Vagina (tissue), 2 donors: ENCODE measurements at places on chromosomes 12 and 14.
A peak's percentile ranks its signal among the peaks of the same experiment; 100 is the strongest.

DNA sequence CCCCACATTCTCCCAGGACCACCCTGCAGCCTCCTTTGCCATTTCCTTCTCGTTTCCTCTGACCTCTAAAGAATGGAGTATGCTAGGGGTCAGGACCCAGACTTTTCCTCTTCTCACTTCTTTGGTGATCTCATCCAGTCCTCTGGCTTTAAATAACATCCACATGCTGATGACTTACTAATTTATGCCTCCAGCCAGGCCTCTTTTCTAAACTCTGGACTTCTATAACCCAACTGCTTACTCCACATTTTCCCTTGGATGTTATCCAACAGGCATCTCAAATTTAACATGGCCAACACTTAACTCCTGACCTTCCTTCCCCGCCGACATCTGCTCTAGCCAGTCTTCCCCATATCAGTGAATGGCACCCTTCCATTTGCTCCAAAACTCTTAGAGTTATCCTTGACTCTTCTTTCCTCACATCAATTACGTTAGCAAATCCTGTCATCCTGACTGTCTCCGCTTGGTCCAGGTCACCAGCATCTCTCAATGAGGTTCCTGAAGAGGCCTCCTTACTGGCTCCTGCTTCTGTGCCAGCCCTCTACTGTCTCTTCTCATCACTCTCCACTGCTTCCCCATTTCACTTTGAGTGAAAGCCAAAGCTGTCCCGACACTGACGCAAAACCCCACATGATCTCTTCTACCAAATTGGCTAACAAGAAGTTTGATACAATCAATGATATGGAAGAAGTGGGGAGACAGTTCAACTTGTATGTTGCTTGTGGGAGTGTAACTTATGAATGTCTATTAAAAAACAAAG is 42.7 kb downstream of the TMBIM6 start:
- DNase-seq = no peak

GRCh38 chr12:103637021-103637420 is 49.9 kb downstream of the STAB2 start:
- DNase-seq = no peak

- no peak for DNase-seq
Observed at GRCh38 chr14:90491221-90491885, 94.5 kb downstream of the CALM1 start.

DNA sequence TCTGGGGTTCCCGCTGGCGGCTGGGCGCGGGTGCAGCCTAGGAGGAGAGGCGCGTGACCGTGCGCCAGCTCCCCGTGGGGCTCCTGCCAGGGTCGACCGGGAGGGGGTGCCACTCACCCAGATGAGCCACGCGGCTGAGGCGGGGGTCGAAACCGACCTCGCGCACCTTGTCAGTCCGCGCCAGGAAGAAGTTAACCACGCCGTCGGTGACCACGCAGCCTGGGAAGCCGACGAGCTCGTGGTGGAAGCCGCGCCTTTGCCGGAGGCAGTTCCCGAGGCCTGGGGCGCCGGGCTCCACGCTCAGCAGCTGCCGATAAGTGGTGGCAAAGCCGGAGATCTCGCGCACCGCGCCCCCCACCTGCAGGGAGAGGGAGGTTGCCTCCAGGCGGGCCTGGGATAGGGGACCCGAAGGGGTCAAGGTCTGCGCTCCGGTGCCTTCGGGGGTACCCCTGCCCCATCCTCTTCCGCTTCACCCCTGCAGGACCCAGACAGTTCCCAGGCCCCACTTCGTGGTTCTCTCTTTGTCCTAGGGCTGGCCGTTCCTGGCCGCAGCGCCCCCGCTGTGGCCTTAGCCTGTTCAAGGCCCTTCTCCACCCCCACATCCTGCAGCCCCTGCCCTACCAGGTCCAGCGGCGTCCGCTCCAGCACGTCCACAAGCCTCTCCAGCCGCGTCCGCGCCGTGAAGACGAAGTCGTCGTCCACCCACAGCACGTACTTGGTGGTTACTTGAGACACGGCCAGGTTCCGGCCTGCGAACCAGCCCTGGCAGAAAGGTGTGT is 5.3 kb downstream of the B4GALNT1 start:
- DNase-seq = peak; percentile 84

DNA sequence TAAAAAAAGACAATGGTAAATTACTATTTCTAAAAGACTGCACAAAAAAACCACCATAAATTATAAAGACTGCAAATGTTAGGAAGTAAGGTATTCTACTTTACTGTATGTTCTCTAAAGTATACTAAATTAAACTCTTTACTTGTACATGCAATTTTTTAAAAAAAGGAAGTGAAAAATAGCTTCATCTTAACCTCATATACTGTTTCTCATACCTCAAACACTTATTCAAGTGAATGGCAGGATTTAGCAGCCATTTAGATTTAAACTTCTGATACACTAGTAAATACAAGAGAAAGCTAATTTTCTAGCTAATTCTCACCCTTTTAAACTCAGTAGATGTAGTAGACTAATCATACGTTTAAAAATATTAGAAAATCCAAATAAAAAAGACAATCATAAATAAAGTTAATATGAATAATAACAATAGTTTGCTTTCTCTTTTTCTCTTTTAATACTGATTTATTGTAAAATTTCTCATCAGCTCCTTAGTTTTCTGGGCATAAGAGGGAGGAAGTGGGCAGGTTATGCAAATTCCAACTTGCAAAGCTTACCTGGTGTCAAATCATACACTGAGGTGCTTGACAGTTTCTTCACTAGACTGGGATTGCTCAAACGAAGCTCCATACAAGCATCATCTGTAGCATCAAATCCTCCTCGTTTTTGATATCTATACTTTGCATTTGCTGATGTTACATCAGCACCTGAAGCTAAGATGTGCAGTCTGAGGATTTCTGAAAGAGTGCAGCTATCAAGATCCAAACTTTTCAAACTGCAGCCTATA is 71.0 kb upstream of the CFL2 start:
- DNase-seq = no peak

GRCh38 chr12:100158535-100158934 is 15.9 kb upstream of the BLTP3B start:
- DNase-seq = no peak

- DNase-seq = no peak
Observed at GRCh38 chr12:49944046-49944445, 6.5 kb upstream of the AQP2 start.

DNA sequence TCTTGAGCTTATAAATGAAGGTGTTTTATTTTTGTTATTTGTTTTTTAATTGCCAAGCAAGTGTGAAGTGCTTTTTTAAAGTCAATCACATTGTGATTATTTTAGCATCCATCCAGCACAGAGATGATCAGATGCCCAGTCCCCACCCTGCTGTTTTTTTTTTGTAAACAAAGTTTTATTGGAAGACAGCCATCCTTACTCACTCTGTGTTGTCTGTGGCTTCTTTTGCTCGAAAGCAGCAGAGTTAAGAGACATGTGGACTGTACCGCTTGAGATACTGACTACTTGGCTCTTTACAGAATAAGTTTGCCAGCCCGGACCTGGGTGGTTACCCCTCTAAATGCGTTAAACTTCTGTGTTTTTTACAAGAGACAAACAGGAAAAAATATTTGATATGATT is 30.9 kb upstream of the AMN start:
- DNase-seq = no peak

DNA sequence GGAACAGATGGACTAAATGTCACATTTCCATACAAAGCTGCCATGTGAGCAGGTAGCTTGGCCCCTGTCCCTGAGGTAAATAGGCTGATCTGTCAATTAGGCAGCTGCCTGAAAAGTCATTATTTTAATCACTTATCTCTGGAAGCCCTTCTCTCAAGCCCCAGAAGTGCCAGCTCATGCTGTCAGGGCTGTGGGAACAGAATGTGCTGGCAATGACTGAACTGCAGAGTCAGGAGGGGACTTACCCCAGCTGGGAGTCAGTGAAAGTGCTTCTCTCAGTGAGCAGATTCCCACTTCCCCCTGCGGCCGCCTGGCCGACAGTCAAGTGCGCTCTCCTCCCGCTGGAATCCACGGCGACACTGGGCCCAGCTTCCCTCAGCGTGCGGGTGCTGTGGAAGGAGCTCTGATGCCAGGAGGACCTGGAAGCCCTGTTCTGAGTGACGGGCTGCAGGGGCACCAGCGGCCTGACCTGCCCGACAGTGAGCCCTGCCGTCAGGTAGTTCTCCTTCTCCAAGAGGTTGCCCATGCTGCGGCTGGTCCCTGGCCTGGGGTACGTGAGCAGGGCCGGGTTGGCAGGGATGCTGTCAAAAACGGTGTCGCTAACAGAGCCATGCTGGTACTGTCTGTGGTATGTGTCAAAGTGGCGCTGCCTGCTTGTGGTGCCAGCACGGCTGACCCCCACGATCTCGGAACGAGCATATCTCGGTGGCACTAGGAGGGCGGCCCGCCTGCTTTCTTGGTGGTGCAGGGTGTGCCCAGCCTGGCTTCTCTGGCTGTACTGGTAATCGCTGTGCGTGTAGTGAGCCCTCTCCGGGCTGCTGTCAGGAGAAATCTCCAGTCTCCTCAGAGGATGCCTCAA is 18.7 kb downstream of the PKP2 start:
- no peak for DNase-seq

DNA sequence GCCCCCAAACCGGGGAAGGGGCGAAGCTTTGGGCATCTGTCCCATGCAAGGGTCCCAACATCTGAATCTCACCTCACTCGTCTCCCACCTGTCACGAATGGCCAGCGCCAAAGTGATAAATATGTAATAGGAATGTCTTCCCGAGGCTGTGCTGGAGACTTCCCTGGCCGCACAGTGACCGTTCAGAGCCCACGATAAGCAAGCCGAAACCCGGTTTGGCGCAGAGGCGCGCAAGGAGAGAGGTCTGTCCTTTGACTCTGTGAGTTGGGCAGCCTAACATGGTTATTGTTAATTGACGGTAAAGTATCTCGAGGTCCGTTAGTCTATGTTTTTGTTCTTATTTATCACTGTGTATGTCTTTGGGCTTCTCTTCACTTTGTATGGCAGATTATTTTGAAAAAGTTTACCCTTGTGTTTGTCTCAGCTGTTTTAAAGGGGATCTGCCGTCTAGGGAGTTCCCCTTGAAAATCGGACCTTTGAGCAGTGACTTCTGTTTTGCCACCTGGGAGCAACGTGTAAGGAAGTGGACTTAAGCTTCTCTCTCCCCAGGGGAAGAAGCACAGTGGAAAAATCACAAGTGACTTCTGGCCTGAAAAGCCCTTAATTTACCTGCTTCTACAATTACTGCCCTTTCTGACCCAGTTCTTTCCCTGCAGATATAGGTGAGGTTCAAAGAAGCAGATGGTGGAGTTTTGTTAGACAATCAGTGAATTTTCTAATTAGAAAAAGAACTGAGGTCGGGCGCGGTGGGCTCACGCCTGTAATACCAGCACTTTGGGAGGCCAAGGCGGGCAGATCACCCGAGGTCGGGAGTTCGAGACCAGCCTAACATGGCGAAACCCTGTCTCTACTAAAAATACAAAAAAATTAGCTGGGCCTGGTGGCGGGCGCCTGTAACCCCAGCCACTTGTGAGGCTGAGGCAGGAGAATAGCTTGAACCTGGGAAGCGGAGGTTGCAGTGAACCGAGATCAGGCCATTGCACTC is 1.1 kb upstream of the TM9SF1 start:
- no peak for DNase-seq

DNA sequence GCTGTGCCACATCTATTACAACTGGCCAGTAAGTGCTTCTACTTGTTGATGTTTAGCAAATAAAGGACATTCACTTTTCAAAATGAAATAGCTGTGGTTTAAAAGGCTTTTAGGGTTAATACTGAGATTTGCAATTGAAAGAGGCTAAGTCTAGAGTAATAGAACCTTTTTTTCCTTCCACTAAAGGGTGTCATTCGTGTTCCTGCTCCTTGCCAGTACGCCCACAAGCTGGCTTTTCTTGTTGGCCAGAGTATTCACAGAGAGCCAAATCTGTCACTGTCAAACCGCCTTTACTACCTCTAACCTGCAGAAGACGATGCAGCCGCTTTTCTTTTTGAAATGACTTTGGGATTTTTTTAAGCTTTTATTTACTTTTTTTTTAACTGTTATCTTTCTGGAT is 33.6 kb downstream of the PIWIL1 start:
- no peak for DNase-seq

DNA sequence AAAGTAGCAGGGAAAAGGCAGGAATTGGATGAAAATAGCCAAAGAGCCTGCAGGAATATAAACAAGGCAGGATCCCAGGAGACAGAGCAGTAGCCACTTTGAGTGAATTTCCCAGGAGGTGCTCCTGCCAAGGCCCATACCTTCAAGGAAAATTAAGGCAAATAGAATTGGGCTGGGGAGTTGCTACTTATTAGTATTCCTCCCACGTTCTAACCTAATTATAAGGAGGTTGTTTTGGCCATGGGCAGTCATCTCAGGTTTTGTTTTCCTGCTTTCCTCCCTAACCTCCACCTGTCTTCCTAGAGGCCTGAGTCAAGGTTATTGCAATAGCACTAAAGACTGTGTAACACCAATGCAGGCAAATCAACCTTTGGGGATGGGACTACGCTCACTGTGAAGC is 73.1 kb downstream of the DAD1 start:
- DNase-seq = no peak

- DNase-seq = no peak
Observed at GRCh38 chr12:69998922-69999321, 173.9 kb downstream of the MYRFL start.

- DNase-seq = no peak
Observed at GRCh38 chr12:25307818-25308217, 57.1 kb upstream of the KRAS start.

GRCh38 chr12:93778766-93779165 is 101.6 kb downstream of the CRADD start:
- DNase-seq = no peak

- no peak for DNase-seq
Observed at GRCh38 chr12:52203079-52203921, 11.5 kb upstream of the KRT80 start.

DNA sequence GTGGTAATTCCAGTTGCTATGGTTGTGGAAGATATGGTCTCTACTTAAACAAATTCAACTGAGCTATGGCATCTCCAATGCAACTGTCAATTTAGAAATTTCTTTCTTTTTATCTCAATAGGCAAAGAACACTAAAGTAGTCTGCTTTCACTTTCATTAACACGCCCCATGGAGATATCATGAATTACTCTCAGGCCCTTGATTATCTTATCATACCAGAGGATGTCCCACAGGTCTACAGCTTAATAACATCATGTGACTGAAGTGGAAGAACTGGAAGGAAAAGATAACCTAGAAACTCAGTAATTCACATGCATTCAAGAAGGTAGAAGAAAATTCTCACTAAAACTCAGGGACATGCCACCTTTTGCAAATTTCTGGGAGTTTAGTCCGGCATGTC is 114.3 kb downstream of the FLRT2 start:
- no peak for DNase-seq

GRCh38 chr12:66319266-66319954 is 17.1 kb downstream of the HELB start:
- DNase-seq = no peak

DNA sequence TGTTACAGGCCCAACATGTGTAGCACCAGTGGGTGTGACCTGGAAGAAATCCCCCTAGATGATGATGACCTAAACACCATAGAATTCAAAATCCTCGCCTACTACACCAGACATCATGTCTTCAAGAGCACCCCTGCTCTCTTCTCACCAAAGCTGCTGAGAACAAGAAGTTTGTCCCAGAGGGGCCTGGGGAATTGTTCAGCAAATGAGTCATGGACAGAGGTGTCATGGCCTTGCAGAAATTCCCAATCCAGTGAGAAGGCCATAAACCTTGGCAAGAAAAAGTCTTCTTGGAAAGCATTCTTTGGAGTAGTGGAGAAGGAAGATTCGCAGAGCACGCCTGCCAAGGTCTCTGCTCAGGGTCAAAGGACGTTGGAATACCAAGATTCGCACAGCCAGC is 8.6 kb downstream of the BCL2L14 start:
- DNase-seq = no peak
